ENCODE measurements at places on chromosomes 2 and 18.

GRCh38 chr2:171409436-171409971 is 24.3 kb downstream of the METTL8 start:
- no peak for DNase-seq

GRCh38 chr2:185608799-185609198 is 129.8 kb upstream of the FSIP2 start:
- DNase-seq, result peak; percentile 65

GRCh38 chr2:134207589-134208209 is 46.2 kb upstream of the MGAT5 start:
- peak; percentile 52 for DNase-seq

- DNase-seq, result peak; percentile 3
These were observed 409.8 kb downstream of the GPD2 start for GRCh38 chr2:156845806-156846558.

DNA sequence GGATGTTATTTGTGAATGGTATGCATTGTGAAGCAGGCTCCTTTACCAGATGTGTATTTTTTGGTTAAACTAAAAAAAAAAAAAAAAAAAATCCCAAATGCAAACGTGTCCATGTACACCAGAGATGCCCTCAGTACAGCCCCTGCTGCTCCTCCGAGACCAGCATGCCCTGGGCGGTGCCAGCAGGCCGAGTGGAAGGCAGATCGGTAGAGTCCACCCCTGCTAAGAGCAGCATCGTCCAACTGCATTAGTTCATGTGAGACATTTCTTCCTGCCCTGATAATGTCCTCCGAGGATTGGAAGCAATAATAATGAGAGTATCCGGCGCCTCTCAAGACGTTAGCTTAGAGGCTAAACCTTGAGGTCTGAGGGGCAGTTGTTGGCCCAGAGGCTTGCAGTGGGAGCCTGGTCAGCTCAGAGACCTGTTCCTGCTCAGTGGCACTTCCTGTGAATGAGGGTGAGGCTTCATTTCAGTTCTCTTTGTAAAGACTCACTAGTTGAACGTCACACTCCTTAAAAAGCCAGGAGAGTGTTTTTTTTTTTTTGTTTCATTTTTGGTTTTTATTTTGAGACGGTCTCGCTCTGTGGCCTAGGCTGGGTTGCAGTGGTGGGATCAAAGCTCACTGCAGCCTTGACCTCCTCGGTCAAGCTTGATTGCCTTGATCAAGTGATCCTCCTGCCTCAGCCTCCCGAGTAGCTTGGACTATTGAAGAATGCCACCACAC is 5.6 kb downstream of the SLC66A3 start:
- DNase-seq, result no peak

All from LHCN-M2 (cell line).